ENCODE measurements at places on chromosomes 3 and 15. TPM values are rescaled to one million over a fixed set of nuclear protein-coding genes. Genes with fewer than 3 reads are reported as not detected.

- no peak for DNase-seq
Measured at GRCh38 chr15:92687746-92688145, 32.2 kb upstream of the FAM174B start.

GRCh38 chr15:42018306-42019224, 2.3 kb downstream of the PLA2G4E start:
- DNase-seq, result no peak

DNA sequence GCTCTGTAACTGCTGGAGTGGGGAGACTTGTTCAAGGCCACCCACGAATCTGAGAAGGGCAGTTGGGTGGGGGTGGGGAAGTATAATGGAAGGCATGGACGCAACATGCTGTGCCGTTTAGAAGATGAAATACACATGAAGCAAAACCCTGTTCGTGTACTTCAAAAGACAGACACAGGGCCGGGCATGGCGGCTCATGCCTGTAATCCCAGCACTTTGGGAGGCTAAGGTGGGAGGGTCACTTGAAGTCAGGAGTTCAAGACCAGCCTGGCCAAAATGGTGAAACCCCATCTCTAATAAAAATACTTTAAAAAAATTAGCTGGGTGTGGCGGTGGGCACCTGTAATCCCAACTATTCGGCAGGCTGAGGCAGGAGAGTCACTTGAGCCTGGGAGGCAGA, 36.9 kb upstream of the SFMBT1 start:
- DNase-seq, result no peak

GRCh38 chr15:60568301-60568742, 89.4 kb upstream of the ICE2 start:
- no peak for DNase-seq

DNA sequence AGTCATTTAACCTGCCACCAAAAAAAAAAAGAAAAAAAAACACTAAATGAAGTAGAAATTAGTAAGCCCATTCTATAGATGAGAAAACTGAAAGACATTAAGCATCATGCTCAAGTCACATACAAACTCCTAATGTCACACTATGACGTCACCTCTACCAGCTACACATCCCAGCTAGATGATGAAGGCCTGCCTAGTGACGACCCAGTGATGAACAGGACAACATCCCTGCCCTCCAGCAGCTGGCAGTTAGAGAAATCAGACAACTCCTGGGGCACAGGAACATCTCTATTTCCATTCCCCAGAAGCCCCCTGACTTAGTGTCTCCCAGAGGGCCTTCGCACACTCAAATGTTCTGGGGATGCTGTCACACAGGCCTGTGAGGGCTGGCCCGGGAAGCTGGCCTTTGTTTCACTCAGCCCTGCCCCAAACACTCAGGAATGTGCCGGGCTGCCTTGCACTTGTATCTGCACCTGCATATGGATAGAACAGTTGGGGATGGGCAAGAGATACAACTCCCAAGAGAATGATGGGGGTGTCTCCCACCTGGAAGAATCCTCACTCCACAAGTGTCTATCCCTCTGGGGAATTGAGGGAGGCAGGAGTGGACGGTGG, 7.0 kb upstream of the HAPLN3 start:
- DNase-seq, result no peak

- DNase-seq, result no peak
Measured at GRCh38 chr3:126493739-126494138, 18.0 kb upstream of the ZXDC start.

GRCh38 chr3:127152684-127153505, 40.0 kb upstream of the PRR23E start:
- DNase-seq, result no peak

GRCh38 chr15:68379058-68379758, 52.8 kb downstream of the ITGA11 start:
- DNase-seq, result no peak

DNA sequence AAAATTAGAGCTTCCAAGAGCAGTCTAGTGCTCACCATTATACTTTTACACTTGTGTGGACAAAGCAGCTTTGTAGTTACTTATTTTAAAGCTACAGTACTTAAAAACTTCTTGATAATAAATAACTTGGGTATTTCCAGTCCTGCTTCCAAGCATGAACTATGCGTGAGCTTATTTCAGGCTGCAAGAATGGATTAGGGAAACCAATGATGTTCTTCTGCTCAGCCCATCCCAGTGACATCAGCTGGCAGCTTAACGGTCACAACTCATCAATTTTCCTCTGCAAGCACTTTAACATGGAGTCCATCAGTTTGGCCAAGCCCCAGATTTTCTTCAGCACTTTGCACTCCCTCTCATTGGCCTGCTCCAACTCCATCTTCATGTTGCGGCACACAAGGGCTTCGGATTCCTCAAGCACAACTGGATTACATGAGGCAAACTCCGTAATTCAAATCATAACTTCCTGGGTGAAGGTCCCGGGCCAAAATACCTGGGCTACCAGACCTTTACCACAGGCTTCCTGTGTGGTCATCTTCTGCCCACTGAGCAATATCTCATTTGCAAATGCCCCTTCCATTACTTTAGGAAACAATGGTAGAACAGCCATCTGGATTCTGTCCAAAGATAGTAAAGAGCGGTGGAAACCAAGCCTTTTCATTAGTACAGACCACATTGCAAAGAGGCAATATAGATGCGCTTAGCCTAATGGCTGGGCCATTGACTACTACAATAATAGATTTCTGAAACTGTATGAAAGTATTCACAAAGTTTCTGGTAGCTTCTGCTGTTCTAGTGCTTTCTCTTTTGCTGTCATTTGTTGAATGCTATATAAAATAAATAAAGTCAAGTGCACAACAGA, 87.5 kb upstream of the DAZL start:
- DNase-seq, result no peak

- no peak for DNase-seq
Measured at GRCh38 chr3:25907081-25907480, 117.2 kb downstream of the OXSM start.

- peak; percentile 51 for DNase-seq
Measured at GRCh38 chr15:83380682-83381081, 66.5 kb upstream of the SH3GL3 start.

- DNase-seq, result no peak
Measured at GRCh38 chr3:186997473-186997939, 67.2 kb downstream of the ST6GAL1 start.

- DNase-seq, result no peak
Measured at GRCh38 chr15:98898122-98898521, 109.5 kb downstream of the PGPEP1L start.

- no peak for DNase-seq
Measured at GRCh38 chr3:154602241-154602640, 172.3 kb upstream of the GPR149 start.

Gene GOLGA8H
- 0.51 TPM for total RNA-seq

Gene CPEB1
- 0.69 TPM for total RNA-seq

Gene UBAP1L
- 10.7 TPM for total RNA-seq

Gene MFN1
- 64.7 TPM for total RNA-seq

Gene SV2B
- total RNA-seq, result 0.14 TPM

Gene CYP1A1
- 0.27 TPM for total RNA-seq

Gene RAB43
- total RNA-seq, result 24.7 TPM

Gene TIMP4
- 0.16 TPM for total RNA-seq

Gene SETMAR
- 37.2 TPM for total RNA-seq

Gene KLHL6
- 0.07 TPM for total RNA-seq
